ENCODE measurements at places on chromosomes 16 and 17.
A peak's percentile ranks its signal among the peaks of the same experiment; 100 is the strongest.

GRCh38 chr16:68253721-68254120 lies 8.5 kb downstream of the PLA2G15 start:
- no peak for DNase-seq

DNA sequence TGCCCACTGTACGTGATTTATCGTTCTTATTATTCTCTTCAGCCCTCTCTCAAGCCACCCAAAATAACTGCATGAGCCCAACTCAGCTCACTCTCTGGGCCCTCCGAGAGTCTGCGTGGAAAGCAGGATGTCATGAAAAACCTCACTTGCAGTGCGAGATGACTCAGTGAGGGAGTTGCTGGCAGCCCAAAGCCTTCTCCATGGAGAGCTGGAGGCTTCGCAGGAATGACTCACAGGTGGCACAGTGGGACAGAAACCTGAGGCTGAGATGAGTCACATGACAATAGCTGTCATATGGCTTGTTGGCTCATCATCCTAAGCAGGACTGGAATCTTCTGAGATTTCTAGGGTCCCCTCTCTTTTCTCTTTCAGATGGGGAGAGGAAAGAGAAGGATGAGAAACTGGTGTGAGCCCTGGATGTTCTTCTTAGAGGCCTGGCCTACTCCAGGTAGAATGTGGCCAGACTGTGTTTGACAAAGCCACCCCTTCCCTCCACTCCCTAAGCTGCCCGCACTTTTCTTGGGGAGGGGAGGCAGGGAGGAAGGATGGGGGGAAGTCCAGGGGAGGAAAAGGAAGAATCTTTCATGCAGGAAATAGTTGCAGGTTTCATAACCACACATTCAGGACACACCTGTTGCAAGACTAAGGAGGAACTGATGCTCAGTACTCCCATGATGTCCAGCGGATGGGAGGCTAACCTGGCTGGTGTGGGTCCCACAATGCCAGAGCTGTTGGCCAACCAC lies 160.6 kb upstream of the RPL38 start:
- peak; percentile 71 for DNase-seq

GRCh38 chr16:66741169-66741900 lies 10.1 kb downstream of the DYNC1LI2 start:
- DNase-seq: peak; percentile 94

- DNase-seq: no peak
Observed at GRCh38 chr17:62876063-62876462, 67.9 kb upstream of the MARCHF10 start.

GRCh38 chr17:82458885-82459424 lies 414 bp downstream of the NARF start:
- DNase-seq: peak; percentile 66

GRCh38 chr17:31111183-31111582 lies 16.4 kb downstream of the NF1 start:
- DNase-seq: no peak

- no peak for DNase-seq
Observed at GRCh38 chr16:48382131-48382530, 3.1 kb downstream of the SIAH1 start.

GRCh38 chr17:46212634-46213435 lies 19.6 kb upstream of the KANSL1 start:
- DNase-seq: peak; percentile 76

GRCh38 chr17:34135841-34136240 lies 119.2 kb upstream of the CCL2 start:
- DNase-seq: no peak

DNA sequence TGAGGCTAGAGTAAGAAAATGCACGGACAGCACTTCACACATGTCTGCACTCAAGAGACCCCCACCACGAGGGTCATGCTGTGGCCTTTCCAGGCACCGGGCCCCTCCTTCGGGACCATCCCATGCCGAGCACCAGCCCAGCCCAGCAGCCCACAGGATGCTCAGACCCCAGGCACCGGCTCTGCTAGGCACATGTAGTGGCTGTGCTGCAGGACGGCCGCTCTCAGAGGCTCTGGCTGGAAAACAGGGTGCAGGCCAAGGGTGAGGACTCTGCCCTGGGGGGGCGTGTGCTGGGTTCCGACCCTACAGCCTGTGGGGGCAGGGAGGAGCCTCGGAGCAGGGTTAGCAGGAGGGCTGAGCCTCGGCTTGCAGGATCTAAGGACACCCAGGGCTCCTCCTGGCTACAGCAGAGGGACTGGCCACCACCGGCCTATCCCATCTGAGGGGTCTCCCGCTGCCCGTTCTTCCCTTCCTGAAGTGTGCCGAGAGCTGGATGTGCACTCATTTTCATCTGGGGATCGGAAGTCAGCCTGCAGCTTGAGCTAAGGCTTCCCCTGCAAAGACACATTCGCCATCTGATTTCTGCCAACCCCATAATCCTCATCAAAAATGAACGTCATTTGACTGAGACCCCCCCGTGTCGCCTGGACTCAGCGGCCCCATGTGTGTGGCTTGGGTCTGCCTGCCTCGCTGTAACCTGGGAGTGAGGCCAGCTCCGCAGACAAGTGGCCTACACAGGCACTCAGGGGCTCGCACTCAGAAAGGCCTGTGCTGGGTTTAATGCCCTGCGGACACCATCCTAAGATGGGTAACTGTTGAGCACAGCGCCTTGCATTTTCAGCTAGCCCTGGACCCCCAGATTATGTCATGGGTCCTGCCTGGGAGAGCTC lies 293.1 kb upstream of the FOXF1 start:
- no peak for DNase-seq

DNA sequence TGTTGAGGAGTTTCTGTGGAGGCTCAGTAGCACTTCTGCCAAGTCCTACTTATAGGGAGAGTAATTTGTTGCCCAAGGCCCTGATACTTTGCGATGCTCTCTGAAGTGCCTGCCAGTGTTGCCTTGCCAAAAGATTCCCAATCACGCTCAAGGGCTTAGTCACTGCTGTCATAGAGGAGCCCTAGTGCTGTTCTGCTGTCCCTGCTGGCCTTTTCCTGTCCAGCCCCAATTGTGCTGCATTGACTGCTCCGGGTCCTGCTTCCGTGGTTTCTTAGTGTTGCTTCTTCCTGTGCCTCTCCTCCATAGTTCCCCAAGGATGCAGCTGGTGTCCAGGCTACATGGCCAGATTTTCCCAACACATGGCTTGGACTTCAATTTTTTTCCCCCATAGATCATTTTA lies 13.9 kb downstream of the NUP93 start:
- DNase-seq: peak; percentile 34

DNA sequence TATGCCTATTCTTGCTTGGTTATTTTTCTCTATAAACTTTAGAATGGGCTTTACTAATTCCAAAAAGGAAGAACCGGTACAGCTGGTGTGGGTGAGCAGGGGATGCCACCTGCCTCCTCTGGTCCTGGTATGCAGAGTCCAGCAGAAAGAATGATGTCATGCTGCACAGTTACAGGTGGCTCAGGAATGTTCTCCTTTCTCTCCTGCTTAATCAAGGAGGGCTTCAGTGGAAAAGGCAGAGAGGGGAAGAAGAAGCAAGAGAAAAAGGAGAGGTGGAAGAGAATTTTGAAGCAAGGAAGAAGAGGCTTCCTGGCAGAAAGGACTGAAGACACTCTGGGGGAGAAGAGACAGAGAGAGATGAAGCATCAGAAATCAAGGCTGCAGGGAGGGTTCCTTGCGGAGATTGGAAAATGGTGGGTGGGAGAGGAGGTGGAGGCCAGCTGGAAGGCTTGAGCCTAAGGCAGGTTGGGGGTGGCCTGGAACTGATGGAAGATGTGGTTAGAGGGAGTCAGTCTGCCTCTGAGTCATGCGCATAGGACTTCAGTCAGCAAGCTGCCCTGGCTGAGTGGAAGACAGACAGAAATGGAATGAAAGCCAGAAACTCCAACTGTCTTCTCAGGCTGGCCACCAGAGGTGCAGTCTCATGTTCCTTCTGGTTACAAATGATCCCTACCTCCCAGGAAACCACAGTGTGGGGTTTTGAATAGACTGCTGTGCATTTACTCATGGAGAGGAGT lies 64.6 kb upstream of the CRHR1 start:
- no peak for DNase-seq

GRCh38 chr17:77869665-77870132 lies 88.8 kb upstream of the TNRC6C start:
- no peak for DNase-seq

- no peak for DNase-seq
Observed at GRCh38 chr17:2959371-2960130, 103.9 kb downstream of the OR1D5 start.

- DNase-seq: peak; percentile 82
Observed at GRCh38 chr16:88772871-88773811, 11.9 kb downstream of the PIEZO1 start.

DNA sequence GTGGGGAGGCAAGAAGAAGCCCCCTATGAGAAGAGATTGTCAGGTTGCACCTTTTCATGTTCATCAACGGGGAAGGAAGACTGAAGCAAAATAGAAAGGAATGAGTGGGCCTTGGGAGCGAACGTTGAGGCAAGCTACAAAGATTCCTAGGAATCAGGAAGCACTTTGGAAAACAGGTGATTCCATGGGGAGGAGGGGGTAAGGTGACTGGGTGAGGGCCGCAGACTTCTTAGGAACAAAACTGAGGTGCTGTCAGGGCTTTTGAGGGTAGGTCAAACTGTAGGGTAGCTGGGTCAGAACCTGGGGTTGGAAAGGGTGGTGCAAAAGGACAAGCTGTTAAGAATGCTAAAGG lies 528 bp downstream of the ITFG1 start:
- DNase-seq: no peak

DNA sequence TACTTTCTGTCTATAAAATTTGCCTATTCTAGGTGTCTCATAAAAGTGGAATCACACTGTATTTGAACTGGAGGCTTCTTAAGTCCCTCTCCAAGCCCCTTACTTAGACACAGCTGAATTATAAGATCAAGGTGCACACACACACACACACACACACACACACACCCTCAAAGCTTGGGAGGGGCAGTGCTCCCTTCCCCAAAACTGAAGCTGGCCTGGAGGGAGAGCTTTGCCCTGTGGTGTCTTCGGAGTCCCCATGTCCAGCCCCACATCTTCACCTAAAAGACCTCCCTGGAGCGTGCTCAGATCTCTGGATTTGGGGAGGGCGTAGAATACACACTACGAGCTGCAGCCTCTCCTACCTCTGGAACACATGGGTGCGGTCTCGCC lies 828 bp downstream of the EMP2 start:
- DNase-seq: no peak

DNA sequence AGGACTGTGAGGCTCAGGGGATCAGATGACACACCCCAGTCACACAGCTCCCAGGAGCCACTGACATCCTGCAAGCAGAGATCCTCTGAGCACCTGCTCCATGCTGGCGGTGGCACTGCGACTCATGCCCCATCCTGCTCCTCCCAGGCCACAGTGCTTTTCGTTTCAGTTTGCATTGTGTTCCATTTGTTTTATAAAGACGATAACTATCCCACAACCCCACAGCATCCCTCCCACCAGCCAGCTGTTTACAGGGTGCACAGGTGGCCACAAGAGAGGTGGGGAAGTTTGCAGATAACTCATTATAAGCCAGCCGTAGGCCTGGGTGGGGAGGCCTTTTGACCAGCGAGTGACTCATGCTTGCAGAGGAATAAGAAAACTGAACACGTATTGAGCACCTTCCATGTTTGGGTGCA lies 28.2 kb downstream of the BCO1 start:
- no peak for DNase-seq

- no peak for DNase-seq
Observed at GRCh38 chr17:393806-394717, 41.5 kb upstream of the RPH3AL start.

GRCh38 chr17:14784997-14785696 lies 480.0 kb downstream of the PMP22 start:
- DNase-seq: no peak

DNA sequence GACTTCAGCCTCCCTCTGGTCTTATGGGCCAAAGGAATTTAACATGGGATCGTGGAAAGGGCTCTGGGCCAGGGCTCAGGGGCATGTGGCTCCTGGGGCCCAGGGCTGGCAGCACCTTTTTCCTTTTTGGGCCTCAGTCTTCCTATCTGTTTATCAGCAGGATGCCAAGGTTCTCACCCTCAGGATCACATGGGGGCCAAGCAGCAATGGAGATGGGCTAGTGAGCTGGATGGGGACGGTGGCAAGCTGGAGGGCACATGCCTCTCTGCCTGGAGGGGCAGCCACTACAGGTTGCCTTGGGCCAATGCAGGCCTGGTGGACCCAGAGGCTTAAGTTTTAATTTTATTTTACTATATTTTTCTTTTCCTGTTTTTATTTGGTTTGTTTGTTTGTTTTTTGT lies 95.4 kb downstream of the CYLD start:
- no peak for DNase-seq

DNA sequence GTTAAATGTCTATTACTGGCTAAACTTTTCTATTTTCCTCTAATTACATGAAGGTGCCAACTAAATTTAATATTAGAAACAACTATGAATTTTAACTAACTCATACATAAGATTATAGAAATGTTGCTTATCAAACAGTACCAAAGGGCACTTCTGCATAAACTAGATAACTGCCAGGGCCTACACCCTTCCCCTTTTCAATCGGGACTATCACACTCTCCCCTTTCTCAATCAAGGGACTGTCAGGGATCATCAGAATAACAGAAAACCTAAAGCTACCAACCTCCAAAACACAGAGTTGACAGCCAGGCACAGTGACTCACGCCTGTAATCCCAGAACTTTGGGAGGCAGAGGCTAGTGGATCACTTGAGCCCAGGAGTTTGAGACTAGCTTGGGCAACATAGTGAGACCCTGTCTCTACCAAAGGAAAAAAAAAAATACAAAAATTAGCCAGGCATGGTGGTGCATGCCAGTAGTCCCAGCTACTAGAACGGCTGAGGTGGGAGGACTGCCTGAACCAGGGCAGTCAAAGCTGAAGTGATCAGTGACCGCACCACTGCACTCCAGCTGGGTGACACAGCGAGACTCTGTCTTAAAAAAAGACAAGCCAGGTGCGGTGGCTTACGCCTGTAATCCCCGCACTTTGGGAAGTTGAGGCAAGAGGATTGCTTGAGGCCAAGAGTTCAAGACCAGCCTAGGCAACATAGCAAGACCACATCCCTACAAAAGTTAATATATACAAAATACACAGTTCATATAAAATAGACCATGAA lies 3.2 kb upstream of the PHLPP2 start:
- no peak for DNase-seq

DNA sequence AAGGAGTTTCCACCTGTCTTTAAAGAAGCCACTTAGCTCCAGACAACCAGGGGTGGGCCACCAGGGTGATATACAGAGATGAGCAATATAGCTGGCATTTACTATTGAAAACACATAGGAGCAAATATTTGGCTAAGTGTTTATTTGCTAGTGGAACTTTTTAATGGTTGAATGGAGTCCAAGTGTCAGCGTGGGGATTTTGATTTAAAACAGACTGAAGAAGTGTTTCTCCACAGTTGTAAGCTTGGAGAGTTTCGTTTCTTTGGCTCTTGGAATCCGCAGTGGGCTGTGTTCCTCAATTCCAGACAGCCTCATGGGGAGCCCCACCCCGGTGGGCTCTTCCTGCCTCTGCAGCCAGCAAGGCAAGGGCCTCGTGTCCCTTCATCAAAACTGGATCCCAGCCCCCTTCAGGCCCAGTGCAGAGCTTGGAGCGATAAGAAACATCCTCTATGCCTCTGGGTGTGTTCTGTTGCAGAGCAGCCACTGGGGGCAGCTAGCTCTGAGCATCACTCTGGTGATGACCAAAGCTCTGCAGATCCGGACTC lies 36.1 kb downstream of the NOG start:
- peak; percentile 21 for DNase-seq

GRCh38 chr17:52721910-52722309 lies 563.4 kb upstream of the CA10 start:
- DNase-seq: no peak

GRCh38 chr16:66167564-66168291 lies 198.8 kb upstream of the CDH5 start:
- DNase-seq: no peak
